ENCODE measurements at places on chromosomes 11 and 22. TPM values are rescaled to one million over a fixed set of nuclear protein-coding genes. Genes with fewer than 3 reads are reported as not detected.

GRCh38 chr11:11659567-11660362, 38.0 kb upstream of the GALNT18 start:
- no peak for DNase-seq

DNA sequence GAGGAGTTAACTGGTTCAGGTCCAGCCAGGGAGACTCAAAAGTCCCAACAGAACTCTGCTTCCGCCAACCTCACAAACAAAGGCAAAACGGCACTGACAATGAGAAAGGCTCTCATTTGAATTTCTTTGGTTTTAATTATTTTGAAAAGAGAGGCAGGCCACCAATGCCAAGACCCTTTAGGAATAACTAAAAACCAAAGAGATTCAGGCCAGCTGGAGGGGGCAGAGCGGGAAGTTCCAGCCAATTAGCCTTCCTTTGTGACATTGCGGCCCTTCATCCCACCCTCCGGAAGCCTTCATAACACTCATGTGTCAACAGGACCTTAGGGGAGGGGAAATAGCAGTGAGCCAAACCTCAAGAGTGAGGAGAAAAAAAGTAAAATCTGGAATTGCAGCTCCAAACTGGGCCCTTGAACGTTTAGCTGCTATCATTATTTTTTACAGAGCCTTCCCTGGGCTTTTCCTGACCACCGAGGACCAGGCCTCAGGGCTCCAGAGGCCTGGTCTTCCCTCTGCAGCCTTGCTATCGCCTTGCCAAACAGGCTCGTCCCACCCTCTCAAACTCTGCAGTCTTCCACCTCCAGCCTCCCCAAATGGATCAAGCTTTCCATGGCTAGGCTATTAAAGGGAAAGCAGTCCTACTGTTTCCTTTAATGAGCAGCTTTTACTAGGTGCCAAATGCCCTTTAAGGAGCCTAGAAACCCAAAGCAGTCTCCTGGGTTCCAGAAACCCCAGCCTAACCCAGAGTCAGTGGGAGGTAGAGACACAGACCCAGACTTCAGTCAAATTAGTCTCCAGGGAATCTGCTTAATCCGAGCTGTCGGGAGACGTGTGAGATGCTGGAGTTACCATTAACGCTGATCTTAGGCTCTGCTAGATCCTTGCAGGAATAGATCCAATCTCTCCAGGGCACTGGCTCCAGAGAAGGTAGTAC, 114.2 kb downstream of the CCDC34 start:
- DNase-seq, result no peak

DNA sequence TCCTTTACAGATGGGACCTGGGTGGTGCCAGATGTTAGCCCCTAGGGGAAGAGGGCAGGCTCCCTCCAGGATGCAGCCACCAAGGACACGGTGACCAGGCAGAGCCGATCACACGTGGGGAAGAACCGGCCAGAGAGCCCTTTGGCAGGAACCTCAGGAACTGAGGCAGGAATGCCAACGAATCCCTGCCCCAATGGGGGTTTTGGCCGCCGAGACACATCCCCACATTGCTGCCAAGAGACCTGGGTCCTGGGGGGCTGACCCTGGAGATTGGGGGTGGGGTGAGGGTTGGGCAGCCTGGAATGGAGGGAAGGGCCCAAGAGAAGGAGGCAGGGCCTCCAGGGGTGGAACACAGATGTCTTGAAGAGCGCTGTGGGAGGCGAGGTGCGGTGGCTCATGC, 28.7 kb upstream of the LMO1 start:
- DNase-seq, result no peak

DNA sequence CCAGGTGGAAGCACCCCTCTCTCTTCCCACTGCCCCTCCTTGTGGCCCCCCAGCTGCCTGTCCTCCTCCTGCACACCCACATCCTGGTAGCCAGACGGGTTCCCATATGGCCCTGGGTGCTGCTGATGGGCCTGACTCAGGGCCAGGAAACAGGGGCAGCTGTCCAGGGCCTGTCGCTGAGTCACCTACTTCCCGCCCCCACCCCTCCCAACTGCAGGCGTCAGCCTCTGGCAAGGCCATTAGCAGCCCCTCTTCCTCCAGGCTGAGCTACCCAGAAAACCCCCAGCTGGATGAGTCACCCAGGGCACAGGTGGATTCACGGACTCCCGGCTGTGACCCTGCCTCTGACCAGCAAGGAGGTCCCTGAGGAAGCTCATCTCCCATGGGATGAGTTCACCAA, 6.9 kb upstream of the GAL start:
- DNase-seq, result peak; percentile 88

DNA sequence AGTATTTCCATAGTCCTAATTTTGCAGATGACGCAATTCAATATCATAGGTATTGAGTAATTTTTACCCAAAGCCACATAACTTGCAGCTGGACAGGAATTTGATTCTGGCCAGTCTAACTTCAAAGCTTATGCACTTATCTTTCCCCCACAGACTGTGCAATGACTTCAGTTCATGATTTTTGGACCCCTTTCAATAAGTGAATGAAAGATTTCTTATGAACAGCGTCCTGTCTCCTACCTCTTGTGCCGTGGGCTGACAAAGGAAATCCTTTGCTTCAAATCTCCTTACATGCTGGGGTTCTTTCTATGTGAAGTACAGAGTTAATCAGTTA, 217.7 kb upstream of the KIRREL3 start:
- no peak for DNase-seq

DNA sequence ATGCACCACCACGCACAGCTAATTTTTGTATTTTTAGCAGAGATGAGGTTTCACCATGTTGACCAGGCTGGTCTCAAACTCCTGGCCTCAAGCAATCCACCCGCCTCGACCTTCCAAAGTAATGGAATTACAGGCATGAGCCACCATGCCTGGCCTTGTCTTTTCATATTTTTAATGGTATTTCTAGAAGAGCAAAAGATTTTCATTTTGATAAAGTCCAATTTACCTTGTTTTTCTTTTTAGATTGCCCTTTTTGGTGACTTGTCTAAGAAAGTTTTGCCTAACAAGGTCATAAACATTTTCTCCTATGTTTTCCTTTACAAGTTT, 45.5 kb upstream of the MICAL2 start:
- DNase-seq, result no peak

GRCh38 chr11:725624-726202, 19.7 kb downstream of the EPS8L2 start:
- no peak for DNase-seq

DNA sequence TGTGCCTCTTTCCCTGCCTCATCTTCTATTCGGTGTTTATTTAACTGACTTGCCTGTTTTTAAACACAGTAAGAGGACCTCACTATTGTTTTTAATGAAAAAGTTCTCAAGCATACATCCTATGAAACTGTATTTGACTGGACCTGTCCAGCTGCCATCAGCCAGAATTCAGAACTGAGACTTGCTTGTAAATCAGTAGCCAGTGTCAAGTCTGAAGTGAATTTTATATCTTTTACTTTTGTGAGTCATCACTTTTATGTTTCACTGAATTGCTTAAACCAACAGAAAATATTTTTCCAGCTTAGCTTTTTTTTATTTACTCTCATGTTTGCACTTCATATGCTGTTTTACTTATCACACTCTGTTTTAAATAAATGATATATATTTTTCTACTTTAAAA, 88.3 kb downstream of the LUZP2 start:
- peak; percentile 87 for DNase-seq

- DNase-seq, result peak; percentile 2
Measured at GRCh38 chr22:17536269-17536668, 27.0 kb upstream of the SLC25A18 start.

DNA sequence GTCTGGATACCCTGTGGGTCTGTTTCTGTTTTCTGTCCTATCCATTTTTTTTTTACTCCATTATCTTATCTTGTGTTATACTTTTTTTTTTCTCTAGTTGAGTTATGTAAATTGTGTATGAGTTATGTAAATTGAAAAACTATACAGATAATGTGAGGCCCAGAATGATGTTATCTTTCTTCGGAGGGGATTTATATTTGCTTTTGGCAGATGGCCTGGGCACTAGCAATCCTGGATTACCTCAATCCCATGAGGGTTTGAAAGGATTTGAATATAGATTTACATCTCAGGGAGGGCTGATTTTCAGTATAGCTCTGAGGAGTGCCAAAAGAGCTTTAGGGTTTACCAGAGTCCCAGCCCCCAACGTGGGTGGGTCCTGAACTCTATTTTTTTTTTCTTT, 71.0 kb downstream of the CSTPP1 start:
- DNase-seq, result no peak

DNA sequence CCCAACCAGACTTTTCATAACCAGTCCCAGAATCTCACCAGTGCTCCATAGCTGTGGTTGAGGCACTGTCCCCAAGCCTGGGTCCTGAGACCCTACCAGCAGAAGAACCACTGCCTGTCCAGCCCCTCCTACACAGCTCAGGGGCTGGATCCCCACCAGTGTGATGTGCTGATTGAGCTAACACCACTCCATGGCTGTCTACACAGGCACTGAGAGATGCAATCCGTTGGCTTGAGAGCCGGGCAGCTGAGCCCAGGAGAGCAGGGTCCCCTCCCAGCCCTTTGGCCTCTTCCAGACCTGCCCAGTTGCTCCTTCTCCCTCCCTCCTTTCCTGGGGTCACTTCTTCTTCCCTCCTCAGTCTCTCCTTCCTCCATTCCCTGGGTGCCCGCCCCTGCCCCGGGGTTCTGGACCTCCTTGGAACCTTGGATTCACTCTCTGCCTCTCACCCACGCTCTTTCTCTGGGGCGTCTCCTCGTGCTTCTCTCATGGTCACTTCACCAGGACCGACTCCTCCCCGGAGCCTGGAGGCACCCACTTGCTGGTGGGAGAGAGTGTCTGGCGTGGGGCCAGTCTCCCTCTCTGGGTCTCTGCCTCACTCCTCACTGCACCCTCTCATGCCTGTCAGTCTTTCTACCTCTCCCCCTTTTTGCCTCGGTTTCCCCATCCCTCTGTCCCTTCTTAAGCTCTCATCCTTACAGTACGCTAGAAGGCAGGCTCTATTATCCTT, 706 bp upstream of the SCYL1 start:
- peak; percentile 47 for DNase-seq

GRCh38 chr11:108616549-108616948, 23.0 kb upstream of the EXPH5 start:
- peak; percentile 99 for DNase-seq

- no peak for DNase-seq
Measured at GRCh38 chr11:72010529-72011233, 12.0 kb downstream of the IL18BP start.

DNA sequence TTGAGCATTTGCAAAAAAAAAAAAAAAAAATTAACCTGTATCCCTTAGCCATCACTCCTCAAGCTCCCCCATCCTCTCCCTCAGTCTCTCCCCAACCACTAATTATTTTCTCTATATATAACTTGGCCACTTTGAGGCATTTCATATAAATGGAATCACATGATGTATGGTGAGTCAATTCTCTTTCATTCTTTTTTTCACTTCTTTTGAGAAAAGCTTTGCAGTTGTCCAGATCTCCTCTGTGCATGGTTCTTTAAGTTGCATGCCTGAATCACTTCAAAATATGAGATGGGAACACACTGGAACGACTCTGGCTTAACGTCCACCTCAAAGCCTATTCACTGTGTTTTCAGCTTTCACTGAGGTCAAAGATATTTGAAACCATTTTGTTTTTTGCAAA, 40.7 kb downstream of the SHANK2 start:
- DNase-seq, result no peak

DNA sequence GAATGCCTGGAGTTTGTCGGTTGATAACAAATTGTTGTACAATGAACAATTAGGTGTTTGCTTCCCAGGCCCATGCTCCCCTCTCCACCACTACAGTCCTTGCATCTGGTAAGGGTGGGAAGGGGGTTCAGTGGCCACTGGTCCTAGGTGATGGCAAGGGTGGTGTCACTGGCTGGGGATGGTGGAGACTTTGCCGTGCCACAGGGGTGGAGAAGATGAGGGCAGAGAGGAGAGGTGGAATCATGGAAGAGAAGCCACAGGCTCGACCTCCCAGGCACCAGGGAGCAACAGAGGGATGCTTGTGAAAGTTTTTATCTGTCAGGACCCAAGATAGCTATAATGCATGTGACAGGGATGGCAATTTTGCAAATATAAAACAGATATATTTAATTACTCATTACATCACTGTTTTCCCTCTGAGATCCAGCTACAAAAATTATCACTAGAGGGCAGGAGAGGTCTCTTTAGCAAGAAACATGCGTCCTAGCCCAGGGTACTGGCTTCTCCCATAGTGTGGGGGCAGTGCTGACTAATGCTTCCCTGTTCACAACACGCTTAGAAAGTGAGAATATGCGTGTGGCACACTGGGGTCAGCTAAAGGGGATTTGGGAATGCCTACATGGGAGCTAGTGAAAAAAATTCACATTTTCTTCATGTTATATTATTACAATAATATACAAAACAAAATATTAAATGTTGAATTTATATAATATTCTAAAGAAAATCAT, 49.0 kb upstream of the AMPD3 start:
- DNase-seq, result peak; percentile 88

DNA sequence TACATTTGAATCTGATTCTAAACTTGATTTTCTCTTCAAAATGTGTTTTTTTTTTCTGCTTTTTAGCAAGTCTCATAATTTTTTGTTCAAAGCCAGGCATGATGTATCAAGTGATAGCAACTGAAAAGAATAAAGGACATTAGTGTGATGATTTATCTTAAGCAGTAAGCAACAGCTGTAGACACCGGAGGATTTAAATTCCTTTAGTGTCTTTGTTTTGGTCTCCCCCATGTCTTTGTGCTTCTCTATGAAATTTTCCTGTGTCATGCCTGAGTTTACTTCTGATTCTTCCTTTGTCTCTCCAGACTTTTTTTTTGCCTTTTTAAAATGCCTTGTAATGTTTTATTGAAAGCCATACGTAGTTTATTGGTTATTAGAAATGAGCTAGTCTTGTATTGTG, 934.2 kb upstream of the RAG2 start:
- no peak for DNase-seq

DNA sequence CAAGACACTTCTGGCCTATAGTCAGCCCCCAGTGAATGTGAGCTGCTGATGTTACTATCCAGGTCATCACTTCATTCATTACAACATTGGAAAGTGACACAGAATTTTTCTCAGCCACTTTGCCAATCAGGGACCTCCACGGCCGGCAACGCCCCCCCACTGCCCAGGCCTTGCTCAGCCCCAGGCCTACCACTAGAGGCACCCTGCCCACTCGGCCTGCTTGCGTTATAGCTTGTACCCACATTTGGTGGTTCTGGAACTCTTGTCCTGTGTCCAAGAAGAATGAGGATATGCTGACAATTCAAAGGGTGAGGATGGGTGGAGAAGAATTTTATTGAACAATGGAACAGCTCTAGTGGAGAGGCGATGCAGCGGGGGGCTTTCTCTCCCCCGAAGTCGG, 96.2 kb downstream of the TSPAN18 start:
- no peak for DNase-seq

DNA sequence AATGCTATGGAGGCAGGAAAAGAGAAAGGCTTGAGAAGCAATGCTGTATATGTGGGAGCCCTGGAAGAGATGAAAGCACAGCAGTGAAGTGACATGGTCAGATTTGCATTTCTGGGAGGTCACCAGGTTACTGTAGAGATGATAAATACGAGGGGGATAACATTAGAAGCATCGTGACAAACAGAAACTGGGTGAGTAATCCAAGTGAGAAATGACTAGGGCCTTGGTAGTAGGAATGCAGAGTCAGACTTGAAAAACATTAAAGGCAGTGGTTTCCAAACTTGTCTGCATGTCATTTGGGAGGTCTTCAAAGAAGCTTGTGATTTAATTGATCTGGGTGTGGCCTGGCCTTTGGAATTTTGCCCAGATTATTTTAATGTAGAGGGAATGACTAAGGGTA, 43.9 kb downstream of the CCDC34 start:
- DNase-seq, result peak; percentile 93

- peak; percentile 34 for DNase-seq
Measured at GRCh38 chr22:36208162-36208765, 6.7 kb upstream of the APOL4 start.

The RAB3IL1 gene
- total RNA-seq, result 0.35 TPM

The SYNGR1 gene
- 11.9 TPM for total RNA-seq

The CBLIF gene
- total RNA-seq, result not detected

Measured in renal cortical epithelial cell (primary cell).